ENCODE measurements at places on chromosomes 7 and 10.
A peak's percentile ranks its signal among the peaks of the same experiment; 100 is the strongest.

DNA sequence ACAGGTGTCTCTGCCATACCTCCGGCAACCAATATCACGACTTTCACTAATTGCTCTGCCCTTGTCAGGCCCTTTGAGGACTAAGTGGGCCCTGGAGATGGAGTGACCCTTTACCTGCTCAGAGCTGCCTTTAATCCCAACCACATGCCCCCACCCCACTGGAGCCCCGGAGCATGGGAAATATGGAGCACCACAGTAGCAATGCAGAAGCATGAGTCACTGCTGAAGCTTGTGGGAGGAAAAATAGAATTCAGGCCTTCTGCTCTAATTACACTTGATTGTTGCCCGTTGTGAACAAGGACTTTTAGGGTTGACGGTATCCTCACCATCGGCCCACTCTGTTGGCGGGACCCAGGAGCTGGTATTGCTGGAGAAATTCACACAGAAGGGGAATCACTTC, 52.5 kb upstream of the FRMD4A start:
- DNase-seq, result no peak
- no peaks in the 10 kb centered on the region for H3K27me3 ChIP-seq
- no peaks in the 10 kb centered on the region for H3K36me3 ChIP-seq
- no peak overlapping the region for H3K27ac ChIP-seq
- H3K4me1 ChIP-seq, result no peaks in the 10 kb centered on the region

GRCh38 chr7:158809596-158809995, 19.7 kb downstream of the ESYT2 start:
- H3K4me1 ChIP-seq, result peaks cover 30% of the 10 kb centered on the region
- no peak for DNase-seq
- H3K36me3 ChIP-seq, result no peaks in the 10 kb centered on the region
- no peaks in the 10 kb centered on the region for H3K27me3 ChIP-seq
- H3K4me3 ChIP-seq, result no peak overlapping the region

GRCh38 chr10:21208666-21209316, 311.7 kb upstream of the NEBL start:
- H3K4me1 ChIP-seq, result no peaks in the 10 kb centered on the region
- DNase-seq, result no peak
- no peak overlapping the region for H3K4me3 ChIP-seq

DNA sequence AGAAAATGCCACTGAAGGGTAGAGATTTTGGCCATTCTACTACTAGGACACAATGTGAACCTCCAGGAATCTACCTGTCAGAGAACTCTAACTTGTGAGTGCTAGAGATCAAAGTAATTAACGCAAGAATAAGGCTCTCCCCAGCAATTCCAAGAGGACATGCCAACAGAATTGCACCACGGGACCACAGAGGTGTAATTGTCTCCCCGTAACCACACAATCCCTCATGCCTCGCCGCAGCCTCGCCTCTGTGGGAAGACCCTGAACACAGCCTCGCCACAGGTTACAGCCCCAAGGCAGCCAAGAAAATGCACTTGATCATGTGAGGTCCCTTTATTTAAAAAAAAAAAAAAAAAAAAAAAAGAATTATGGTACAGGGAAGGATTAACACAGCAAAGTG, 29.5 kb downstream of the CDCA7L start:
- peaks cover 12% of the 10 kb centered on the region for H3K4me1 ChIP-seq
- H3K27me3 ChIP-seq, result no peaks in the 10 kb centered on the region
- no peak overlapping the region for H3K27ac ChIP-seq
- no peak overlapping the region for H3K4me3 ChIP-seq
- no peak for DNase-seq

DNA sequence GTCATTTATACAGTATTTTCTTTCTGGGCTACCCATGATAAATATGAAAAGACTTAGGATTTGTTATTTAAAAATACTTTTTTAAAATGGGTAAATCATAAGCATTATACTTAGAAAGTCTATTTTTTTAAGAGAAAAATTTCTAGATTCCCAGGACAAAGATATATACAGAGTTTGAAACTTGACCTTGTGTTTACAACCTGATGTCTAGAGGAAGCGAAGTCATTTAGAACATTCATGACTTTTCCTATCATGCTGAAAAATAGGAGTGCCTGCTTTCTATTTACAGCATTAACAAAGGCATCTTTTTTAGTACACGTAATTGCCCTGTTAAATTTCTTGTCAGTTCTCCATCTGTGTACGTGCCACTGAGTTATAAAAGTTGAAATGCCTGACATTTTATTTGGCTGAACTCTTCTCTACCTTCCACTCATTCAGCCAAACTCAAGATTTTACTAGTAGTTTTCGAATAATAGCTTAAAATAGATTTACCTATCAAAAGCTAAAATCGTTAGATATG, 23.0 kb downstream of the GNAT3 start:
- no peak overlapping the region for H3K4me3 ChIP-seq
- no peaks in the 10 kb centered on the region for H3K36me3 ChIP-seq
- no peak overlapping the region for H3K27ac ChIP-seq

GRCh38 chr10:125054669-125055268, 105.6 kb downstream of the CTBP2 start:
- no peak for DNase-seq
- peak overlapping the region; percentile 97 for H3K27ac ChIP-seq
- no peaks in the 10 kb centered on the region for H3K27me3 ChIP-seq
- H3K36me3 ChIP-seq, result no peaks in the 10 kb centered on the region
- no peak overlapping the region for H3K4me3 ChIP-seq

DNA sequence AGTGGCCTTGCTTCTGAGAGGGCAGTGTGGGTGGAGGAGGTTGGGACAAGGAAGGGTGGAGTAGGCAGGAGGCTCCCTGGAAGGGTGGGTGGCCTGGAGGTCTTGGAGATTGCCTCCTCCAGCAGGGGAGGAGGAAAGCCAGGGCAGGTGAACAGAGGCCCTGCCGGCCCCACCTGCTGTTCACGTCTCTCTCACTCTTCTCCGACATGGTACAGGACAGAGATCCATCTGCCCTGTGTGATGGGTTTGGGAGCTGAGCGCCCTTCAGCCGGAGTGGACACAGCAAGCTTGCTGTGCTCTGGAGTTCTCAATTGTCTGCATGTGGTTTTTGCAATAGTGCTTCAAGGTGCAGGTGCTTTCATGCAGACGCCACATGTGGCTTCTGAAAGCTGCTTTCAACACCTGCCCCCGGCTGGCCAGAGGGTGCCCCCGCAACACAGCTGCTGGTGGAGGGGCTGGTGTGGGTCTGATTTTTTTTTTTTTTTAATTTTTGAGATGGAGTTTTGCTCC, 82.8 kb upstream of the GNA12 start:
- H3K27me3 ChIP-seq, result no peaks in the 10 kb centered on the region
- no peaks in the 10 kb centered on the region for H3K36me3 ChIP-seq
- no peak for DNase-seq
- no peaks in the 10 kb centered on the region for H3K4me1 ChIP-seq
- H3K27ac ChIP-seq, result no peak overlapping the region
- H3K4me3 ChIP-seq, result no peak overlapping the region

GRCh38 chr7:916291-916941, 38.1 kb downstream of the ADAP1 start:
- H3K4me1 ChIP-seq, result peaks cover 16% of the 10 kb centered on the region
- no peak for DNase-seq
- H3K4me3 ChIP-seq, result no peak overlapping the region
- H3K27me3 ChIP-seq, result no peaks in the 10 kb centered on the region
- no peaks in the 10 kb centered on the region for H3K36me3 ChIP-seq

- no peaks in the 10 kb centered on the region for H3K36me3 ChIP-seq
- peak overlapping the region; percentile 24 for H3K4me3 ChIP-seq
- peak overlapping the region; percentile 92 for H3K27ac ChIP-seq
- no peak for DNase-seq
- no peaks in the 10 kb centered on the region for H3K27me3 ChIP-seq
- H3K4me1 ChIP-seq, result peaks cover 27% of the 10 kb centered on the region
These were observed 278.6 kb downstream of the ARHGAP12 start for GRCh38 chr10:31650010-31650409.
